Neural crest cell (in vitro differentiated cells): ENCODE measurements at places on chromosomes 12 and 14. TPM values are rescaled to one million over a fixed set of nuclear protein-coding genes. Genes with fewer than 3 reads are reported as not detected.

SLC16A7 gene
- 2.9 and 3.4 TPM in 2 replicates for total RNA-seq

TSHR gene
- total RNA-seq, result not detected in 2 replicates

ADSS1 gene
- total RNA-seq, result 4.4 and 5.0 TPM in 2 replicates

- no peaks in the 10 kb centered on the region for H3K4me1 ChIP-seq
- peak overlapping the region; percentile 52 for H3K27ac ChIP-seq
- H3K36me3 ChIP-seq, result no peaks in the 10 kb centered on the region
- H3K27me3 ChIP-seq, result no peaks in the 10 kb centered on the region
- H3K4me3 ChIP-seq, result no peak overlapping the region
These were observed 219.5 kb downstream of the KIF26A start for GRCh38 chr14:104357689-104358527.

DNA sequence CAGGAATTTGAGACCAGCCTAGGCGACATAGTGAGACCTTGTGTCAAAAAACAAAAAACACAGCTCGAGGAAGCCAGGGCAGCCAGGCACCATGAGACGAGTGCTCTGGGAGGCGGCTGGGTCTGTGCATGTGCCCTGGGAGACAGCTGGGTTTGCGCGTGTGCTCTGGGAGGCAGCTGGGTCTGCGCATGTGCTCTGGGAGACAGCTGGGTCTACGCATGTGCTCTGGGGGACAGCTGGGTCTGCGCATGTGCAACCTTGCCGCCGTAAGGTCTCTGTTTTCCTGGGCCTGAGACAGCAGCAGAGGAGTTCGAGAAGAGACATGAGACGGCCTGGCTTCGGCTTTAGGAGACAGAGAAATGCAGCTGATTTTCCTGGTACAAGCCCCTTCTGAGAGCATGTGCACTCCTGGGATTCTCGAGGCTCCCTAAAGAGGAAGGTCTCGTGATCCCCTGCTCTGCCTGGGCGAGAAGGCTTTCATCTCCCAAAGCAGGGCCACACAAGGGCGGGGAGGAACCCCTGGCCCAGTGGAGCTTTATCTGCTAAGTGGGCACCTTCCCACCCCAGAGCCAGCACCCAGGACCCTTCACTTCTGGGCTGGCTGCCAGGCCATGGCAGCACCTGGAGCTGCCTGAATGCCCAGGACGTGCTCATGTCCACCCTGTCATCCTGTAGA, 3.5 kb upstream of the BDKRB1 start:
- no peaks in the 10 kb centered on the region for H3K4me1 ChIP-seq
- no peak for DNase-seq
- no peaks in the 10 kb centered on the region for H3K36me3 ChIP-seq

DNA sequence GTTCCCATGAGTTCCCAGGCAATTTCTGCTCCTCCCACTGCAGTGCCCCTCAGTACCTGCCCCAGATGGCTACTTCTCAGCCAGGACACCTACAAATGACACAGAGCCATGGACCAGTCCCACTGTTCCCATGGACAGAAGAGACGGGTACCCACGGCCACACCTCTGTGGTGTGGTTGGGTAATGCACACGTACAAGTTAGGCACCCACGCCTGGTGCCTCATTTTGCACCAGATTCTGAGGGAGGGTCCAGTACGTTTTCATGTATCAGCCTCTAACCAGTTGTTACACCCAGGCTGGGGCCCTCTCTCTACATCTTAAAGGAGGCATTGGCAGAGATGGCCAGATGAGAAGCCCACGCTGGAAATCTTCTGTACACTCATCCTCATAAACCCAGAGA, 114.0 kb downstream of the DICER1 start:
- no peak overlapping the region for H3K27ac ChIP-seq
- H3K4me3 ChIP-seq, result no peak overlapping the region
- no peaks in the 10 kb centered on the region for H3K27me3 ChIP-seq
- H3K4me1 ChIP-seq, result peaks cover 7% of the 10 kb centered on the region
- no peak for DNase-seq
- no peaks in the 10 kb centered on the region for H3K36me3 ChIP-seq

GRCh38 chr12:117005417-117006046, 93.7 kb downstream of the TESC start:
- no peaks in the 10 kb centered on the region for H3K27me3 ChIP-seq
- H3K36me3 ChIP-seq, result peaks cover 12% of the 10 kb centered on the region
- H3K27ac ChIP-seq, result peak overlapping the region; percentile 5
- DNase-seq, result no peak
- H3K4me1 ChIP-seq, result peaks cover 14% of the 10 kb centered on the region
- no peak overlapping the region for H3K4me3 ChIP-seq

GRCh38 chr14:39683691-39684260, 251.5 kb upstream of the FBXO33 start:
- no peak for DNase-seq
- H3K27ac ChIP-seq, result no peak overlapping the region
- peaks cover 20% of the 10 kb centered on the region for H3K4me1 ChIP-seq
- H3K36me3 ChIP-seq, result no peaks in the 10 kb centered on the region
- no peaks in the 10 kb centered on the region for H3K27me3 ChIP-seq
- no peak overlapping the region for H3K4me3 ChIP-seq

DNA sequence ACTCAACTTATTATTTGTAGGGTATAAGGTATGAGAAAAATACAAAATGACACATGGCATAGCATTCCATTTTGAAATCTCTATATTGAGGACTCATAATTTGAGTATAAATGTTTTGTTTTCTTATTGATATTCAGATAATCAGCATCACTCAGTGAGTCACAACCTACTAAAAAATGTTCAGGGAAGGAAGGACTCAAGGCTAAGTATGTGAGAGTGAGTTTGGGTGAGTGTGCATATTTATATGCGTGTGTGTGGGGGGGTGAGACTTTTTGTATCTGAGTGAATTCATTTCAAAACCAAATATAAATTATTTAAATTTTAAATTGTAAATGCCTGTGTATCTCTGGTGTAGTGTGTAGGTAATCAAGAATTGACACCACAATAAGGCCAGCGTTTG, 87.8 kb upstream of the PRKD1 start:
- H3K4me3 ChIP-seq, result no peak overlapping the region
- no peak for DNase-seq
- H3K27ac ChIP-seq, result no peak overlapping the region

DNA sequence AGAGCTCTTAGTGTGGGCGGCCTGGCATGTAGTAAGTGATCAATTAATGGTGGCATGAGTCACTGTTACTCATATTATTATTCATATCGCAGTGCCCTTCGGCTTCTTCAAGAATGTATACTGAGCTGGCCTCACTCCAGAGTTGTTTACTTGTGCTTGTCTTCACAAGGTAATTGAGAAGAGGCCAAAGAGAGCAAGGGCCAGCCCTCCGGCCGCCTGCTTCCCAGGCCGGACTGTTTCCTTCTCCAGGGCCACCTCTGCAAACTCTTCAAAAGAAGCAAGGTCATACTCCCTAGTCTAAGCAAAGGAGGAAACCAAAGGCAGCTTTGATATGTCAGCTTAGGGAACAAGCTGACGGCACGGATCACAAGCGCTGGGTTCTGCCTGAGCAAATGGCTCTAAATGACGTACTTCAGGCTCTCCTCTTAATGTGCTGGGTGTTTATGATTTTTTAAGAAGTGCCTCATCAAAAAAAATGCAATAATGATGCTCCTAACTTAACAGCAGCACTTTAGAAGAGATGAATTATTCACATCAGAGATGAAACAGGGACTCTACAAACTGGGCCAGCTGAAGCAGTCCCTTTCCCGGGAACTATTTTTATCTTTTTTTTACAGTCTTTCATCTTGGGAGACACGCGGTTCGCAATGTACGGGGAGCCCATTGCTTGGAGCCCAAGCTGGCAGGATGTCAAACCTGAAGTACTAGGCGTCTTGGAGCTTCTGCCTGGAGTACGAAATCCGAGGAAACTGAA, 65.6 kb upstream of the DLK1 start:
- H3K4me3 ChIP-seq, result no peak overlapping the region
- DNase-seq, result no peak
- no peaks in the 10 kb centered on the region for H3K27me3 ChIP-seq
- no peaks in the 10 kb centered on the region for H3K36me3 ChIP-seq
- peaks cover 9% of the 10 kb centered on the region for H3K4me1 ChIP-seq

DNA sequence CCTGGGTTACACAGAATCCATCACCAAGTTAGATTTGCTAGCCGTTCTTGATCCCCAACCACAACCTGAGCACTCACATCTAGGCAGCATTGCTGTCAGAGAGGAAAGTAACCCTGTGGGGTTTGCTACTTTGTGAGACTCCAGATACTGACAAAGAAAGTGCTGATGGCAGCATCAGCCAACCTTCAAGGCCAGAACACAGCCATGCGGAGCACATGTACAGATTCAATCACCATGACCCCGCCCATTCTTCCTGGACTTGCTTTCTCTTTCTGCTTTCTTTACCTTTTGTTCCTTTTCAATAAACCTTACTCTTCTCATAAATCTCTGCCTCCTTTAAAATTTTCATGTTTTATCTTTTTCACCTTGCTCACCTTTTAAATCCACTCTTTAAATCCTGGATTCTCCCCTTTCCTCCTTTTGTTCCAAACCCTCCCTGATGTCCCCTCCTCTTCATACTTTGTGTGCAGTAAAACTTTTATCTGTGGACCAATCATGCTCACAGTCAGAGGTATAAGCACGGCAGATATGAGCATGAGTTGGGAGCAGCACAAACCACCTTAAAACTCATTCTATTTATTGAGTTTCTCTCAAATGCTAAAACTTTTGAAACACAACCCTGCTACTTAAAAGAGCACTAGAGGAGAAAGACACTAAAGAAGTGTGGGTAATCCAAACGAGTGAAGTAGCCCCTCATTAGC, 21.9 kb upstream of the CERS5 start:
- H3K27me3 ChIP-seq, result no peaks in the 10 kb centered on the region
- no peaks in the 10 kb centered on the region for H3K4me1 ChIP-seq
- no peak for DNase-seq
- peaks cover 4% of the 10 kb centered on the region for H3K36me3 ChIP-seq

GRCh38 chr12:50647479-50647878, 116.4 kb upstream of the ATF1 start:
- H3K4me1 ChIP-seq, result peaks cover 11% of the 10 kb centered on the region
- DNase-seq, result no peak
- H3K4me3 ChIP-seq, result no peak overlapping the region

DNA sequence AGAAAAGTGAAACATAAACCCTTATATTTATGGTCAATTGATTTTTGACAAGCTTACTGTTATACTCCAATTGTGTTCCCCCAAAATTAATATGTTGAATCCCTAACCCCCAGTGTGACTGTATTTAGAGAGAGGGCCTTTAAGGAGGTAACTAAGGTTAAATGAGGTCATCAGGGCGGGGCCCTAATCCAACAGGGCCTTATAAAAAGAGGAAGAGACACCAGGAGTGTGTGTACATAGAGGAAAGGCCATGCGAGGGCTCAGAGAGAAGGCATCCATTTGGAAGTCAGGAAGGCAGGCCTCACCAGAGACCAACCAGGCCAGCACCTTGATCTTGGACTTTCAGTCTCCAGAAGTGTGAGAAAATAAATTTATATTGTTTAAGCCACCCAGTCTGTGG, 6.5 kb upstream of the VTI1B start:
- DNase-seq, result no peak
- H3K4me3 ChIP-seq, result no peak overlapping the region
- H3K36me3 ChIP-seq, result peaks cover 22% of the 10 kb centered on the region
- H3K27ac ChIP-seq, result peak overlapping the region; percentile 47

DNA sequence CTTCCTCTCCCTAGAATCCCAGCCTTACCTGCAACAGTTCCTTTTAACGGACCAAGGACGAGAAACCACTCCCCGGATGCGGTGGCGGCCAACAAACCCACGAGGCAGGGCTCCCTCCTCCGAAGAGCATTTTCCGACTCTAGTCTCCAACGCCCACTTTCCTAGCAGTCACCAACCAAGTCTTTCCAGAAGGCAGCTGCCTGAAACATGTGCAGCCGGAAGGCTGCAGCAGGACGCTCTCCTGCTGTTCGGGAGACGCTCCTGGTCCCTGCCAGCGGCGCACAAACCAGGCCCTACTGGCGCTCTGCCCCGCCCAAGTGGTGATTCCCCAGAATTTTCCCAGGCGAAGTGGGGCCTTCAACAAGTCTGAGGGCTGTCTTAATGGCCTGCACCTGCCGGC, 21.1 kb upstream of the ADAM20 start:
- peaks cover 17% of the 10 kb centered on the region for H3K36me3 ChIP-seq
- peak overlapping the region; percentile 68 for H3K27ac ChIP-seq
- H3K4me3 ChIP-seq, result no peak overlapping the region
- DNase-seq, result no peak

DNA sequence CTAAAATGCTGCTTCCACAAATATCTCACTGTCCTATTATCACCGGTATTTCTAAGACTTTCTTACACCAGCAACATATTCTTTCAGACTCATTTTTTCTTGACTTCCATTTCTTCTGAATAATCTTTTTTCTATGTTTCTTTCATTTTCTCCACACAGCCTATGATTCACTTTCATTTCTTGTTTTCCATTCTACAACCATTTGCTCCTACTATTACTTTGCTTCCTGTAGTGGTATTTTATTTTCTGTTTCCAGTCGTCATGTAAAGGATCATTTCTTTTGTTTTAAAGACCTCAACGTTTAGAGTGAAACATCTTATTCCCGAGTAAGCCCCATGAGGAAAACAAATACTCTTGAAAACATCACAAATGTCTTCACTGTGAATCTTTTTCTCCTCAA, 182.2 kb upstream of the MDGA2 start:
- no peaks in the 10 kb centered on the region for H3K4me1 ChIP-seq
- no peak overlapping the region for H3K27ac ChIP-seq
- no peaks in the 10 kb centered on the region for H3K27me3 ChIP-seq
- H3K4me3 ChIP-seq, result no peak overlapping the region
- DNase-seq, result no peak

DNA sequence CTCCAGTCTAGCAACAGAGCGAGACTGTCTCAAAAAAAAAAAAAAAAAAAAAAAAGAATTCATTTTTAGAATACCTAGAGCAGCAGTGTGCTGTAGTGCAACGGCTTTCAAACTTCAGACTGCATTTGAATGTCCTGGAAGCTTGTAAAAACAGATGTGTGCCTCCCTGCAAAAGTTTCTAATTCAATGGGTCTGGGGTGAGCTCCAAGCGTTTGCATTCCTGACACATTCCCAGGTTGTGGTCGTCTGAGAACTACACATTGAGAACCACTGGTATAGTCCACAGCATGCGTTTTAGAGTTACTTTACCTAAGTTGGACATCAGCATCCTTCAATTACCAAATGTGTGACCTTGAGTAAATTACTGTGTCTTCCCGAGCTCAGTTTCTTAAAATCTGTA, 816.8 kb downstream of the NRXN3 start:
- no peak overlapping the region for H3K4me3 ChIP-seq
- H3K36me3 ChIP-seq, result no peaks in the 10 kb centered on the region
- no peak overlapping the region for H3K27ac ChIP-seq
- no peak for DNase-seq
- H3K27me3 ChIP-seq, result peaks cover 27% of the 10 kb centered on the region

GRCh38 chr14:66038212-66038611, 448.0 kb upstream of the CCDC196 start:
- H3K36me3 ChIP-seq, result peaks cover 6% of the 10 kb centered on the region
- no peaks in the 10 kb centered on the region for H3K27me3 ChIP-seq
- peak; percentile 16 for DNase-seq
- H3K4me3 ChIP-seq, result peak overlapping the region; percentile 56
- peak overlapping the region; percentile 79 for H3K27ac ChIP-seq
